ENCODE measurements at places on chromosomes 3 and 15. TPM values are rescaled to one million over a fixed set of nuclear protein-coding genes. Genes with fewer than 3 reads are reported as not detected.

The ZDHHC19 gene
- not detected for total RNA-seq

The GPR176 gene
- 2.2 TPM for total RNA-seq

The AGBL1 gene
- not detected for total RNA-seq

DNA sequence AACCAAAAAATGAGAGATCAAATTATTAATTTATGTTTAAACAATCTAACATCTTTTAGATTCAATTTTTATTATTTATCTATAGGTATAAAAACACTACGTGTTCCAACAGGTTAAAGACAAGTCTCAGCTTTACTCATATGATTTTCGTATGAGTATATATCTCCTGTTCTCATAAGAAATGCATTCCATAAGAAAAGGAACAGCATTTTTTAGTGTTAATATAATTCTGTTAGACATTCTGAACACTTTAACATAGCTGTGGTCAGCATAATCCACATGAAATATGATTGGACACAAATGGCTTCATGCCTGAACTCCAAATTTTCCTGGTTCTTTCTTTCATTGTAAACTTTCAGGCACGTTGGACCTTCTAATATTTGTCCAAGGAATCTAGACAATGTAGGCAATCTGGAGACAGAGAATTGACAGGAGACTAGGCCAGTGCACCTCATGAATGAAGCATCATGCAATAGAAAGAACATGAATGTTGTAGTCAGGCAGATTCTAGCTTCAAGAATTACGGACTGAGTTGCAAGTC lies 1122.0 kb upstream of the ALCAM start:
- H3K27ac ChIP-seq = no peak overlapping the region
- no peak overlapping the region for H3K4me3 ChIP-seq
- H3K36me3 ChIP-seq = no peaks in the 10 kb centered on the region
- H3K27me3 ChIP-seq = no peaks in the 10 kb centered on the region

DNA sequence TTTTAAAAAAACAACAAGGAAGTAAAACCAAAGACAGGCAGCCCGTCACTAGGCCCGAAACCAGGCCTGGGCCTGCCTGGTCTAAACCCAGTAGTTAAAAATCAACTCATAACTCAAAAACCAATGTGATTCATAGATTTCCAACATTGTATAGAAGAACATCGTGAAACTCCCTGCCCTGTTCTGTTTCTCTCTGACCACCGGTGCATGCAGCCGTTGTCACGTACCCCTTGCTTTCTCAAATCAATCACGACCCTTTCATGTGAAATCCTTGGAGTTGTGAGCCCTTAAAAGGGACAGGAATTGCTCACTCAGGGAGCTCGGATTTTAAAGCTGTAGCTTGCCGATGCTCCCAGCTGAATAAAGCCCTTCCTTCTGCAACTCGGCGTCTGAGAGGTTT lies 89.5 kb downstream of the DCLK3 start:
- no peak for DNase-seq
- no peak overlapping the region for H3K27ac ChIP-seq
- H3K4me1 ChIP-seq = no peaks in the 10 kb centered on the region
- no peaks in the 10 kb centered on the region for H3K36me3 ChIP-seq

DNA sequence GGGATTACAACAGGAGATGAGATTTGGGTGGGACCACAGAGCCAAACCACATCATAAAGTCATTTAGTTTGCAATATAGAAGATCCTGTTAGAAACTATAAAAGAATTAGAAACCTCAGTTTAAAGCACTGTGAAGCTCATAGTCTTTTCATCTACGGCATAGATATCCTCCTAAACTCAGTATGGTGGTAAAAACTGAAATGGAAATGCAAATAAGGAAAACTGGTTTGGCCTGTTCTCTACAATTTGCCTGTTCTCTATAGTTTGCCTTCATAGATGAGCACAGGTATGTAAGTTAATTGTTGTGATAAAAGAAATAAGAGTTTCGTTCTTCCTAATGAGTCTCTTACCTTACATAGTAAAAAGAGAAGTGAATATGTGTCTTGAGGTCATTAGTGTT lies 331.6 kb upstream of the ARL6 start:
- H3K36me3 ChIP-seq = no peaks in the 10 kb centered on the region
- H3K27ac ChIP-seq = no peak overlapping the region
- H3K4me1 ChIP-seq = no peaks in the 10 kb centered on the region
- no peak for DNase-seq

The KNG1 gene
- total RNA-seq = not detected

The ARRDC4 gene
- total RNA-seq = 14.6 TPM

The GPR160 gene
- 12.1 TPM for total RNA-seq

DNA sequence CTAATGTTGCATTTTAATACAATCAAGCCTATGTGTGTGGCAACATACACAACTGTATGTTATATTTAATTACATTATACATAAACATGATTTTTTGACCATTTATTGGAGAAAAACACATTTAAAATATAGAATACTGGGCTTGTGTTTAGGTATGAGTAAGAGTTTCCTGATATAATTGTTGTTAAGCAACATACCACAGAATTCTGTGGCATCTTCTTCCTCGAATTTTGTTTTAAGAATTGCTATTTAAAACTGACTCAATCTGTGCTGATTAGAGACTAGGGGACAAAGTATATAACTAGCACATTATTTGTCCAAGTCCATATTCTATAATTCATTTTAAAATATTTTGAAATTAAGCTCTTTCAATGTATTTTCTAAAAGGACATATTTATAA lies 376.8 kb upstream of the THBS1 start:
- H3K36me3 ChIP-seq = no peaks in the 10 kb centered on the region
- no peak for DNase-seq

DNA sequence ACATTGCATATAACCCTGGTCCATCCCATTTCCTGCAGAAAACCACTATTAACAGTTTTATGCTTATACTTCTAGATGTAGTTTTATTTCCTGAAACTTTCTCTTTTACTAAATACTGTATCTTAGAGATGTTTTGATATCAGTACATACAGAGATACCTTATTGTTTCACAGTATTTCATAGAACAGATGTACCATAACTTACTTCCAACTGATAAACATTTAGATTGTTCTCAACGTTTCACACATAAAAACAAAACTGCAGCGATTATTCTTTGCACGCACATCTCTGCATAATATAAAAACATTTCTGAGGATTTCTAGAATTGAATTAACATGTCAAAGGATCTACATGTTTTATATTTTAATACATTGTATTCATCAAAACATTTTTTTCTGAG lies 2.6 kb downstream of the ZNF80 start:
- H3K27me3 ChIP-seq = no peaks in the 10 kb centered on the region
- no peaks in the 10 kb centered on the region for H3K4me1 ChIP-seq
- no peak overlapping the region for H3K4me3 ChIP-seq
- DNase-seq = no peak

- no peaks in the 10 kb centered on the region for H3K27me3 ChIP-seq
- H3K4me3 ChIP-seq = no peak overlapping the region
- H3K4me1 ChIP-seq = no peaks in the 10 kb centered on the region
- H3K27ac ChIP-seq = no peak overlapping the region
Observed at GRCh38 chr3:32959371-32959770, 7.9 kb downstream of the CCR4 start.

DNA sequence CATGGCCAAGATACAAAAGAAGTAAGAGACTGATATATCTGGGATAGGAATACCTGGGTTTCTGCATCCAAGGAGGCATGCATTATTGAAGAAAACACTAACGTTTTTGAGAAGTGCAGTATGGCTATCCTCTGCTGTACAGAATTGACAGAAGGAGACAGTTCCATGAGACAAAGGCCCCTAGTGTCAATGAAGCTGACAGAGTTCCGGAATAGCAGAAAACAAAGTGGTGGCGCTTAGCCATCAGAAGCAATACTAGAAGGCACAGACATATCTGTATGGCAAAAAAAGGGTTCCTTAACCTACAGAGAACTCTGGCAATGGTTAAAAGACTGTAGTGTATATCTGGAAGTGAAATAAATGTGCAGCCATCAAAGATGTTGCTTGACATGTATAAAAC lies 77.8 kb downstream of the VGLL3 start:
- H3K27ac ChIP-seq = no peak overlapping the region
- H3K4me1 ChIP-seq = no peaks in the 10 kb centered on the region
- no peak overlapping the region for H3K4me3 ChIP-seq
- H3K36me3 ChIP-seq = no peaks in the 10 kb centered on the region
- no peak for DNase-seq

The CD96 gene
- total RNA-seq = 1.1 TPM

- no peak overlapping the region for H3K4me3 ChIP-seq
- no peaks in the 10 kb centered on the region for H3K36me3 ChIP-seq
- no peaks in the 10 kb centered on the region for H3K27me3 ChIP-seq
- no peaks in the 10 kb centered on the region for H3K4me1 ChIP-seq
- H3K27ac ChIP-seq = no peak overlapping the region
- no peak for DNase-seq
Observed at GRCh38 chr3:129554356-129555152, 11.6 kb downstream of the H1-8 start.

The TTLL13 gene
- total RNA-seq = 0.39 TPM

GRCh38 chr3:78878011-78878410 lies 889.8 kb downstream of the ROBO1 start:
- H3K27me3 ChIP-seq = no peaks in the 10 kb centered on the region
- no peak overlapping the region for H3K4me3 ChIP-seq
- no peak for DNase-seq
- no peaks in the 10 kb centered on the region for H3K36me3 ChIP-seq
- no peak overlapping the region for H3K27ac ChIP-seq

DNA sequence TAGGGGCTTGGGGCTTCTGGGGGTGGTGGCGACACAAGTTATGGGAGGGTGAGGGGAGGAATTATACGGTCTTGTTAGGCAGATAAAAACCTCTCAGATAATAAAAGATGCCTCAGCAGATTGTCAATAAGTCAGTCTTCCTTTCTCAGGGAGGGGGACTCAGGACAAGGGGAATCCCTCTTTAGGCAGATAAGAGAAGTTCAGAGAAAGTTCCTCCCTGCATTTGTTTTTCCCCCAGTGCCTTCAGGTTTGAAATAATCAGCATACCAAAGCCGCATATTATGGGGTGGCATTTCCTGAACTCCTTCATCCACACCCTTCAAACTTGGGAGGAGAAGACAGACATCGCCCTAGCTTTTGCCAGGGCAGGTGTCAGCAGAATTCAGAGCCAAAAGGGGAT lies 8.5 kb downstream of the PPCDC start:
- H3K36me3 ChIP-seq = no peaks in the 10 kb centered on the region
- no peak overlapping the region for H3K4me3 ChIP-seq
- no peak for DNase-seq
- H3K27me3 ChIP-seq = no peaks in the 10 kb centered on the region
- H3K4me1 ChIP-seq = peaks cover 7% of the 10 kb centered on the region

- no peak overlapping the region for H3K4me3 ChIP-seq
- H3K4me1 ChIP-seq = no peaks in the 10 kb centered on the region
- H3K36me3 ChIP-seq = no peaks in the 10 kb centered on the region
- H3K27ac ChIP-seq = no peak overlapping the region
- no peaks in the 10 kb centered on the region for H3K27me3 ChIP-seq
Observed at GRCh38 chr15:69132977-69133861, 27.2 kb upstream of the GLCE start.

- H3K4me1 ChIP-seq = peaks cover 40% of the 10 kb centered on the region
- H3K27ac ChIP-seq = no peak overlapping the region
- H3K27me3 ChIP-seq = no peaks in the 10 kb centered on the region
- H3K36me3 ChIP-seq = no peaks in the 10 kb centered on the region
Observed at GRCh38 chr3:172203522-172204258, 164.3 kb downstream of the FNDC3B start.

DNA sequence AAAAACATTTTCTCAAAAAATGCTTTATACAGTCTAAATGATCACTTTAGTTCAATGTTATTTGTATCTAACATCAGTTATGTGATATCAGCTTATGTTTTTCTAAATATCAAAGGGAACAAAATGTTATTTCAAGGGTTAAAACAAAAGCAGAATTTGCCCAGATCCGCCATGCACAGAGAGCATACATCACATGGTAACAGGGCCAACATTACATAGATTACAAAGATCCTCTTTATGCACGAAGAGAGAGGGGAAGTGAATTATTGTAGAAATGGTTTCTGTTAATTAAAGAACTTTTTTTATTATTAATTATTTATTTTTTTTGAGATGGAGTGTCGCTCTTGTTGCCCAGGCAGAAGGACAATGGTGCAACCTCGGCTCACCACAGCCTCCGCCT lies 100.8 kb upstream of the MME start:
- no peaks in the 10 kb centered on the region for H3K27me3 ChIP-seq
- no peak overlapping the region for H3K27ac ChIP-seq
- H3K4me3 ChIP-seq = no peak overlapping the region
- H3K36me3 ChIP-seq = no peaks in the 10 kb centered on the region

The MIX23 gene
- 12.7 TPM for total RNA-seq

The RMDN3 gene
- total RNA-seq = 17.0 TPM

DNA sequence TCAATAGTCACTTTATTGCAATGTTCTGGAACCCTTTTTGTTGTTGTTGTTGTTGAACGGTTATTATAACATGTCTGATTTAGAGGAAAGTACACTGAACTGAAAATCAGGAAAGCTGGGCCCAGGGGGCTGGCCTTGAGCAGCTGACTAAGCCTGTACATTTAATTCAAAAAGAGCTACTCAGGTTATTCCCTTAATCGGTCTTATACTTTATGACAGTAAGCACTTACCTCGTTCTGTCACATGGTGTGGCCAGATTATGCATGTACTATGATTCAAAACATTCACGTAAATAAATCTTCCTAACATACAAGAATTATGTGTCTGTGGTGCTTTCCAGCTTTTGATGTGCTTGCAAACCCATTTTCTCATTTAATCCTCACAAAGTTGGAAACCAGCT lies 382.5 kb upstream of the TPRG1 start:
- no peak overlapping the region for H3K27ac ChIP-seq
- H3K4me1 ChIP-seq = no peaks in the 10 kb centered on the region
- DNase-seq = no peak
- H3K4me3 ChIP-seq = no peak overlapping the region
- no peaks in the 10 kb centered on the region for H3K27me3 ChIP-seq

DNA sequence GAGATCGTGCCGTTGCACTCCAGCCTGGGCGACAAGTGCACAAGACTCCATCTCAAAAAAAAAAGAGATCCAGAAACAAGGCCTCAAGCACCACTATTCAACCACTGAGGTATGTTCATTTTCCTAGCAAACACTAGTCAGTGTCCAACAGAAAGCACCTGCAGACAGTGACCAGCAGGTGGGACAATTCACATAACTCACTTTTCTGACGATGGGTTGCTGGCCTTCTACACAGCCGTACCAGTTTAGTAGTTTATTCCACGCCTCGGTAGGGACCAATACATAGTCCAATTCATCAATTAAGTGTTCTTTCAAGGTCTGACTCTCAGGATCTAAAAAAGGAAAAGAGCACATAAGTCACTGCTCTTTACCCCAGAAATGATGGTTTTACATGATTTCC lies 12.4 kb downstream of the USP4 start:
- no peak overlapping the region for H3K27ac ChIP-seq
- no peaks in the 10 kb centered on the region for H3K27me3 ChIP-seq
- no peak for DNase-seq
- peaks cover 6% of the 10 kb centered on the region for H3K36me3 ChIP-seq
- no peaks in the 10 kb centered on the region for H3K4me1 ChIP-seq
